T-helper 17 cell (primary cell): ENCODE measurements at places on chromosomes 11 and 22.
A peak's percentile ranks its signal among the peaks of the same experiment; 100 is the strongest.

GRCh38 chr11:64933213-64933934 is 2.3 kb downstream of the GPHA2 start:
- no peak for DNase-seq

- DNase-seq = no peak
Measured at GRCh38 chr11:44760917-44761550, 34.3 kb downstream of the TSPAN18 start.

- no peak for DNase-seq
Measured at GRCh38 chr11:27204529-27204928, 158.5 kb downstream of the CCDC34 start.

DNA sequence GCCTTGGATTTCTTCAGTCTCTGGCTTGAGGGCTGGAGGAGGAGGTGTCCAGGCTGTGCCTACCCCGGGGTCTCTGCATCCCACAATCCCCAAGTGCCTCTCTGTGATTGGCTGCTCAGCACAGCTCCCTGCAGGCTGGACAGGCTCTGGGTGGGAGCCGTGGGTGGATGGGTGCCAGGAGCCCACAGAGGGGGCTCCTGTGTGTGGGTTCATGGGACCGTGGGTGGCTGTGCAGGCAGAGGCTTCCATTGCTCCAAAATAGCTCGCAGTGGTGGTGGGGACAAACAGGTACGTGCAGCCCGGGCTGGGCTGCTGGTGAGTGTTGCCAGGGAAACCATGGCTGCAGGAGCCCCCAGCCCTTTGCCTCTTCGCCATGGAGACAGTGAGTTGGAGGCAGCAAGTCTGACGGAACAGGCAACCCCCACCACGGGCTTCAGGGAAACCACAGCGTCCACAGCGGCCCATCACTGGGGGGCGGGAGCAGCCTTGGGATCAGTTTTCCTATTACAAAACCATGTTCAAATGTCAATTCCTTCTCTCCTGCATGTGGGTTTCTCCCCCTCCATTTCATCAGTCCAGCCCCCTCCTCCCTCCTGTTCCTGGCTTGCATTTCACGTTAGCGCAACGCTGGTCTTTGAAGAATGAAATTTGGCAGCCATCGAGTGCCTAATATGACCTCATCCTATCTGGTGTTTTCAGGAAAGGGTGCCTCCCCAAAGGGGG is 155.2 kb downstream of the TRIM29 start:
- DNase-seq = no peak

DNA sequence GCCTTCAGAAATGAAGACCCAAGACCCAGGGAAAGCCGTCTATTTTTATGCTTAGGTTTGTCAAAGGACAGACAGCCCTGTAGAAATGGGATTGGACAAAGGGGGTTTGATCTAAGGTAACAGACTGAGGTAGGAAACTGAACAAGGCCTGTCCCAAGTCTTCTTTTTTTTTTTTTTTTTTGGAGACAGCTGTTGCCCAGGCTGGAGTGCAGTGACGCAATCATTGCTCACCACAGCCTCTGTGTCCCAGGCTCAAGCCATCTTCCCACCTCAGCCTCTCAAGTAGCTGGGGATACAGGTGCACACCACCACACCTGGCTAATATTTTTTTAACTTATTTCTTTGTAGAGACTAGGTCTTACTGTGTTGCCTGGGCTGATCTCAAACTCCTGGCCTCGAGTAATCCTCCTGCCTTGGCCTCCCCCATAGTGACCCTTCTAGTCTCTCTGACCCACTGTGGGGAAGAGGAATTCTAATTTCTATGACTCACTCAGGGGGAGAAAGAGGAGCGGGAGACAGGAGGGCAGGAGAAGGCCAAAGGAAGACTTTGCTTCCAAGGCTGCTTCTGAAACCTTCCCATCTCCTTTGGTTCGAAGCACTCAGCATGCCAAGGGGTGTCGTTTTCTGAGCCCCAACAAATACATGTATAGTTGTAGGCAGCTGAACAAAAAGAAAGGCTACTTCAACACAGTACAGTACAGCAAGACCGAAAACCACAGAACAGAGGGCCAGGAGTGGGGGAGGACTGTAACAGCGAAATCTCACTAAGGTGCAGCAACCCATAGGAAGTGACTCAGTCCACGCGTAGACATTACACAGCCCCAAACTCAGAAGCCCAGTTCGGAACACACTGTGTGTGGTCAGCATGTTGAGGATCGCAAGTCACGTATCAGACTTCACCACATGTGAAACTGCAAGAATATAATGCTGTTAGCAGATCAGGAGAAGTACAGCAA is 872 bp downstream of the TMA7B start:
- DNase-seq = peak; percentile 33

DNA sequence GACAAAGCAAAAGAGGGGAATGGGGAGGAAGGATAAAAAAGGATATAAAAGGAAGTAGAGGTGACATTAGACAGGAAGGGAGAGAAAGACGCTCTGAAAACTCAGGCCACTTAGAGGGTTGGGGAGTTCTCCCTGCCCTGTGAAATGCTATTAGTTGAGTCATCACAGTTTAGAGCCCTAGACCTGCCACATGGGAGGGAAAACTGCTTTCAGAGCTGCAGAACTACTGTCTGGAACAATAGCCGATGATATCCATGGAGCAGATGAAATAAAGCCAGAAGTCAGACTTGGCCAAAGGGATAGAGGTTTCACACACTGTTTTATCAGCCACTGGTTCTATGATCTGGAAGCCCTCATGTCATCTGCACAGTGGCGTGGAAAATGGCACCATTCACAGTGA is 157.9 kb downstream of the NCAM1 start:
- no peak for DNase-seq

DNA sequence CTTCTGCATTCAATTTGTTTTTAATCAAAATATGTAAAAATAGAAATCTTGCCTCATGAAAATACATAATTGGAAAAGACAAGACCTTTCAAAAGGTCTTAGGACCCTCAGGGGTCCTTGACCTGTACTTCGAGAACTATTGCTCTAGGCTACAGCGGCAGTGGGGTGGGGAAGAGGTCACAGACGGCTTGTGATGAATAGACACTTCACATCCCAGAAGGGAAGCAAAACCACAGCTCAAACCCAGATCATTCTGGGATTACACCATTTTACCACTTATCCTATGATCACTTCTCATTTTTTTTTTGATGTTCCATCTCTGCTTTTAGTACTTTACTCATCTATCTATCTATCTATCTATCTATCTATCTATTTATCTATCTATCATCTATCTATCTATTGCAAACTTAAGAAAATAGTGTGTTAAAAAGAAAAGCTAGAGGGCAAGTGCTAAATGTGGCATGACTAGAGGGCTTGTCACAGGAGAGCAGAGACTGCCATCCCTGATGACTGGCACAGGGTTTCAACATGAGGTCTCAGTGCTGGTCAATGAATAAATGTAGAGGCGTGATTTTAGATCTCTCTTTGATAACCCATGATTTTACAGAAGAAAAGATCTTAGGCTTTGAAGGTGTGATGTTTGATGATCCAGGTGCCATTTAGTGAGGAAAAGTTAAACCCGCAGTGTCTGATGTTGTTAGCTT is 37.1 kb downstream of the RNF141 start:
- no peak for DNase-seq

GRCh38 chr11:121551463-121551862 is 98.7 kb upstream of the SORL1-AS1 start:
- DNase-seq = no peak

- no peak for DNase-seq
Measured at GRCh38 chr11:27558401-27558800, 51.8 kb upstream of the LIN7C start.

DNA sequence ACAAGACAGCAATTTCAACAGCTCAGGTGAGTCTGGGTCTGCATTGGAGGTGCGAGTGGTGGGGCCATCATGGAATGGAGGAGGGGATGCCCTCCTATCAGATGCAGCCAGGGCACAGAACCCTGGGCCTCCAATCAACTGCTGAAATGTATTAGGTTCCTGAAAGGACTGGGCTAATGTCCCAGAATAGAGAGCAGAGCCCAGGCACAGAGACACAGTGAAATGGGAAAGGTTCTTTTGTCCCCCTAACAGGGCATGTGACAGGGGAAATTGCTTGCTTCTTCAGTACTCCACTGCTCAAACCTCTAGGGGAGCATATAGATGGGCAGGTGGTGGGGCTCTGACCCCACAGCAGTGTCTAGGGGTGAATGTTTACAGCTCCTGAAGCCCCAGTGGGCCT is 87.3 kb upstream of the CLPB start:
- DNase-seq = no peak

DNA sequence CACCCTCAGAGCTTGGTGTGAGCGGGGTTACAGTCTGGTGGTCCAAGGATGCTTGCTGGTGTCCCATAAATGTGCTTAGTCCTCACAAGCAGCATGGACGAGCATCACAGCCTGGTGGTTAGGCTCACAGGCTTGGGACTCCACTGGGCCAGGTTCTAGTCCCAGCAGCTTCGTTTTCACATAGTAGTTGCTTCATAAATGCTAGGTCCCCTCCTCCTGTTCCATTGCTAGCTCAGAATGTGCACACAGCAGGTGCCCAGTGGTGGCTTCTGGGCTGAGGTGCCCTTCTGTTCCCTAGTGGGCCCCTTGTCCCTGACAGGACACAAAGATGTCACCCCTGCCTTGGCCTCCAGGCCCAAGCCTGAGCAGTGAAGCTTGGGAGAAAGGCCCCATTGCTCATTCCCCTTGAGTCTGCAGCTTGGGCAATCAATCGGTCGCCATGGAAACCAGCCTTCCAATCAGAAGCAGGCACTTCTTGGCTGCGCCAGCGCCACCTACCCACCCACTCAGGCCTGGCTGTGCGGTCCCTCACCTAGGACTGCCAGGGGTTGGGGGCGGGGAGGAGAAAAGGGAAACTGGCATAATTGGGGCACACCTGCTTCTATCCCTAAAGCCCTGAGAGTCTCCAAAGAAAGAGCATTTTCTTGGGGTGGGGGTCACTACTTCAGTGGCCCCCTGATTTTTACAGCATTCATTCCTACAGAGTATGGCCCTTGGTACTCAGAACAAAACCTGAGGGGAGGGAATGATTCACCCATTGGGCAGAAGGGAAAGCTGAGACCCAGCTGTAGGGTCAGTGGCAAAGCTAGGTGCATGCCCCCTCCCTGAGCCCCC is 48.1 kb downstream of the CYTH4 start:
- peak; percentile 17 for DNase-seq

- no peak for DNase-seq
Measured at GRCh38 chr22:44975427-44976262, 34.2 kb downstream of the PHF21B start.
